ENCODE measurements at places on chromosomes 3 and 15. TPM values are rescaled to one million over a fixed set of nuclear protein-coding genes. Genes with fewer than 3 reads are reported as not detected.

GRCh38 chr3:186471771-186472170 is 72.4 kb downstream of the CRYGS start:
- no peaks in the 10 kb centered on the region for H3K36me3 ChIP-seq
- H3K4me3 ChIP-seq: no peak overlapping the region
- no peak for DNase-seq
- H3K27me3 ChIP-seq: peaks cover 89% of the 10 kb centered on the region
- no peaks in the 10 kb centered on the region for H3K4me1 ChIP-seq
- no peak overlapping the region for H3K27ac ChIP-seq

GRCh38 chr15:79101866-79102581 is 11.4 kb upstream of the RASGRF1 start:
- DNase-seq: no peak
- H3K4me1 ChIP-seq: no peaks in the 10 kb centered on the region
- H3K27ac ChIP-seq: no peak overlapping the region
- H3K36me3 ChIP-seq: no peaks in the 10 kb centered on the region

- peak overlapping the region; percentile 69 for H3K4me3 ChIP-seq
- peaks cover 39% of the 10 kb centered on the region for H3K4me1 ChIP-seq
- H3K27ac ChIP-seq: peak overlapping the region; percentile 93
- peaks cover 8% of the 10 kb centered on the region for H3K36me3 ChIP-seq
Observed at GRCh38 chr3:193744822-193745684, 152.0 kb downstream of the OPA1 start.

IL17RE gene
- total RNA-seq: 25.5 TPM

CLDN18 gene
- total RNA-seq: 3.3 TPM
